ENCODE measurements at places on chromosomes 7 and 10.

- DNase-seq = no peak
These were observed 315.3 kb upstream of the KAT6B start for GRCh38 chr10:74511051-74511450.

DNA sequence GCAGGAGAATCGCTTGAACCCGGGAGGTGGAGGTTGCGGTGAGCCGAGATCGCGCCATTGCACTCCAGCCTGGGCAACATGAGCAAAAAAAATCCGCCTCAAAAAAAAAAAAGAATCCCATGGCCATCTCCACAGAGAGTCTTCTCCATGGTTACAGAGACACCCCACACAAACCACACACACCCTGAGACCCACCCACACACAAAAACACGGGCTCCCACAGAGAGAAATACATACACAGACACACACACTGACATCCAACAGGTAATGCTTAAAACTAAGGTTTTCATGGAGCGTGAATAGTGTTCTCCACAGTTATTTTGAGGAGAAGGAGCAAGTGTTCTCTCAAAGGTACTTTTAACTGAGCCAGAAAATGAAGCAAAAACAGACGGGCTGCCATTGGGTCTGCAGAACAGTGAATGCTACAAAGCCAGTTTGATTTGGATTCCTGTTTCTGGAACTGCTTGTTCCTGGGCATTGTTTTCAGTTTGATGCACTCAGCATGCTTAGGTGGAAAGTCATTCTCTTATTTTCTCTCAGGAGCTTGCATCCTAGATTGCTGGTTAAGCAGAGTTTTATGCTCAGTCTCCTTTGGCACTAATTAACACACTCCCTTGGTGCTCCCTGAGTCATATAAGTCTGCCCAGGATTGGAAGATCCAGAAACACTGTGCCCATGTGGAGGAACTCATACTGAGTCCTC is 15.4 kb downstream of the AHCYL2 start:
- no peak for DNase-seq

DNA sequence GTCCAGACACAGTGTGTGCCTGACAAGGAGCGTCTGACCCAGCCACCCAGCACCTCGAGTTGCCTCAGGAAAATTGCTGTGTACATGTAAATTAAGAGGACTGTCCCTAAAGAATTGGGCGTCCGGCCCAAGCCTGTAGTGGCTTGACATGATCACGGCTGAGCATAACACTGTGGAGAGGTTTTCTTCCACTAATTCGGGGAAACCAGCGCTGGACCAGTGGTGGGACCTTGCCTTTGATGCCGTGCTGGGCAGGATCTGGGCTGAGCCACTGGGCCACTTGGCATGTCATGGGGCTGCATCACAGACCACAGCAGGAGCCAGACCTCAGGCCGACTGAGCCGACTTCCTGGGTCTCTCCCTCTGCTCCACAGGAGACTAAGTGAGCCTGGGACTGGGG is 282.5 kb downstream of the GLRX3 start:
- DNase-seq = no peak

- no peak for DNase-seq
These were observed 148.2 kb upstream of the LRRTM3 start for GRCh38 chr10:66777665-66778064.

- DNase-seq = no peak
These were observed 48.8 kb upstream of the SMNDC1 start for GRCh38 chr10:110353244-110354119.

DNA sequence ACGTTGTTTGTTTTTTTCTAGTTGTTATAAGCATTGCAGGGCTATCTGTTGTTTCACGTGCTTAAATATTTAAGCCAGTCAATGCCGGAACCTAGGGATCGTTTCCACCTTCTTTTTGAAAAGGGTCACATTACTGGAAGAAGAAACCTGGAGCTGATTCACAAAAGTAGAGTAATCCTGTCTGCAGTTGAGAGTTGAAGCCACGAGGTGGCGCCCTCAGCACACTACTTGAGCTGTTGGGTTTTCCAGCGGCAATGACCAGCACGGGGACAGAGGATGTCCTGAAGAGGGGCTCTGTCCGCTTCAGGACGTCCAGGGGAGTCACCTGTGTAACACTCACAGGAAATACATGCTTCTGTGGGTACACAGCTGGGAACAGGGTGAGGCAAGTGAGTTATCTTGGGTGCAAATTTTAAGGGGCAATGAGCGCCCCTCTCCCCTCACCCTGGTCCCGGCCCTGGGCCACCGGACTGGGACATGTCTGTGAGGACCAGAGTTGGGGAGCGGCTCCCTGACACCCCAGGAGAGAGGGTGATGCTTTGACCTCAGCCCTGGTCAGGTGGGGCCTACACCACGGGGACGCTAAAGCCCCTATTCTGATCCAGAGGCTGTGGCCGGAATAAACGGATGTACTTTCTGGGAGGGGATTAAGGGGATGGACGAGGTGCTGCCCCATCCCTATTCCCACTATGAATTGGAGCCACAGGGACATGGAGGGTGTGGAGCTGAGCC is 26.3 kb upstream of the WDFY4 start:
- peak; percentile 22 for DNase-seq

DNA sequence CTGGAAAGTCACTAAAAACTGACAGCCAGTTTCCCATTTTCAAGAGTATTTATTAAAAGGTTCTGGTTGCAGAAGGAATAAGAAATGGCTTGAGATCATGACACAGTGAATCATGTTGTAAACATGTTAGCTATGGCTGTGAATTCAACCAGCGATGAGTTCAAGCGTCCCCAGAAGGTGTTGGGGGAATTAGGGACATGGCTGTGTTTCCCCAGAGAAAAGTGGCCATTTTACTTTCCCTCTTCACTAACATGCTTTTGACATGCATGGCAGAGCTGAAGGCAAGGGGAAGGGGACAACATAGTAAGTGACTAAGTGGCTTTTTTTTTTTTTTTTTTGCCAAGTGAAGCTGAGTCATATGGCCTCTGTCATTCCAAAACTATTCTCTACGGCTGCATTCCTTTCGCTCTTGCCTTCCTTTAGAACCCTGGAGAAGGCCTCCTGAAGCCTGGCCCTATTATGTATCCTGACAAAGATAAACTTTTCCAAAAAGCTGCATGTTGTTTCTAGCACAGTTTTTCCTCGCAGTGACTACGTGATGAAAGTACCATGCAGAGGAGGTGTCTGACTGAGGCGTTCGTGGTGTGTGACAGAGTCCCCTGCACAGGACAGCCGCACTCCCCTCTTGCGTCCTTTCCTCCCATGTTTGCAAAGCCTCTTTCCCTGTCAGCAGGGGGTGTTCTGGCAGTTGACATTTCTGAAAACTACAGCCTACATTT is 46.9 kb downstream of the EGFR start:
- DNase-seq = no peak

DNA sequence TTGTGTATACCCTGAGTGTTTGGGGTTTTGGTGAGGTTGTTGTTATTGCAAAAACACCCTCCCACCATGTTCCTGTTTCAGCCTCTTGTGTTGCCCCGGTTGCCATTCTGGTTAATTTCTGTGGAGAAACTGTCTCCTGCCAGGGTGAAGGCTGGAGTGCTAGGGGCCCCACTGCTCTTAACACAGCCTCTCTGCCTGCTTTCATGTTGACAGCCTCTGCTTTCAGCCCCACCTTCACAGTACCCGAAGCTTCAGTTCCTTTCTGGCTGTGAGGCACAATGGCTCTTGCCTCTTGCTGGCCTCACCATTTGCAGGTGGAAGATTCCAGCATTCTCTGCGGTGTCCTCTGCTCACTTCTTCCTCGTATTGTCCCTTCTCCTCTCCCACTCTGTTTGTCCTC is 19.2 kb downstream of the SLC18A2 start:
- DNase-seq = no peak

GRCh38 chr10:110034596-110034995 is 26.8 kb downstream of the ADD3 start:
- DNase-seq = no peak

All from NCI-H2171 (cell line).